NCI-H2029 treated with DMSO at 0.1 percent for 48 hours (cell line): ENCODE measurements at places on chromosomes 2 and 18.

- DNase-seq: no peak
Measured at GRCh38 chr2:26672818-26673393, 19.6 kb upstream of the KCNK3 start.

- no peak for DNase-seq
Measured at GRCh38 chr2:157182204-157182709, 75.2 kb upstream of the GALNT5 start.

GRCh38 chr2:137960223-137960622 is 4.0 kb upstream of the HNMT start:
- no peak for DNase-seq

DNA sequence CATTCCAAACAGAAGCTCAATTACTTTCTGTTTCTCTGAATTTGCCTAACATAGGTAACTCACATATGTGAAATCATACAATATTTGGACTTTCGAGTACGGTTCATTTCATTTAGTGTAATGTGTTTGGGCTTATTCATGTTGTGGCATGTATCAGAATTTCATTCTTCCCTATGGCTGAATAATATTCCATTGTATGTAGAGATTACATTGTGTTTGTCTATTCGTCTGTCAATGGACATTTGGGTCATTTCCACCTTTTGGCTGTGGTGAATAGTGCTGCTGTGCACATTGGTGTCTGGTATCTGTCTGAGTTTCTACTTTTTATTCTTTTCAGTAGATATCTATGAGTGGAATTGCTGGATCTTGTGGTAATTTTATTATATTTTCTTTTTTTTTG is 43.9 kb downstream of the LBH start:
- no peak for DNase-seq

DNA sequence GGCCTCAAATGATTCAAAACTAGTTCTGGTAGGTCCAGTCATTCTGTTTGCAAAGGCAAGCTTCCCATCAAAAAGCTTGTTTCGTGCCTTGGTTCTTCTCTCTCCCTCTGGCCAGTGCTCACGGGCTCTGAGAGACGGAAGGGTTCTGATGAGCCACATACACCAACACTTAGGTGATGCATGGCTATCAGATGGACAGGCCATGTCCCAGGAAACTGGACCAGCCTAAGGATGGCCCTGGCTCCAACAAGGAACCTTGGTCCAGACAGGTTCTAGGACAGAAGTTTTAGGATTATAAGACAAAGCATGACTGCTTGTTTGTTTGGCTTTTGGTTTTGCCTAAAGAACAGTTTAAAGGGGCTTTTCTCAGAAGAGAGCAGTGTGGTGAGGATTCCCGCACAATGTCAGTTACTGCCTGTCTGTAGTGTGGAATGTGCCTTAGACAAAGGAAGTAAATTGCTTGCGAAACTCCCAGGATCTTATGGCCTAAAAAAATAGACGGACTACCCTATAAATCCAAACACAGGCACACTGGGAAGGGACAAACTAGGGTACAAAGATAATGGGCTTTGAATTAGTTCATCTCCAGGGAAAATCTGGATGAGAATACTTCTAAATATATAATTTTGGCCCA is 10.3 kb downstream of the CYP1B1 start:
- DNase-seq: no peak

- no peak for DNase-seq
Measured at GRCh38 chr18:35941299-35941698, 31.2 kb upstream of the RMP24 start.

GRCh38 chr2:160375037-160375436 is 118.6 kb downstream of the RBMS1 start:
- no peak for DNase-seq

GRCh38 chr2:101188683-101189405 is 37.7 kb upstream of the TBC1D8 start:
- DNase-seq: no peak

GRCh38 chr2:242030226-242030575 is 160.7 kb downstream of the RTP5 start:
- DNase-seq: no peak

- no peak for DNase-seq
Measured at GRCh38 chr2:95303191-95303919, 6.2 kb downstream of the KCNIP3 start.

GRCh38 chr2:30636311-30636710 is 170.9 kb downstream of the CAPN13 start:
- DNase-seq: no peak

GRCh38 chr2:71578767-71579342 is 125.5 kb downstream of the DYSF start:
- DNase-seq: no peak

DNA sequence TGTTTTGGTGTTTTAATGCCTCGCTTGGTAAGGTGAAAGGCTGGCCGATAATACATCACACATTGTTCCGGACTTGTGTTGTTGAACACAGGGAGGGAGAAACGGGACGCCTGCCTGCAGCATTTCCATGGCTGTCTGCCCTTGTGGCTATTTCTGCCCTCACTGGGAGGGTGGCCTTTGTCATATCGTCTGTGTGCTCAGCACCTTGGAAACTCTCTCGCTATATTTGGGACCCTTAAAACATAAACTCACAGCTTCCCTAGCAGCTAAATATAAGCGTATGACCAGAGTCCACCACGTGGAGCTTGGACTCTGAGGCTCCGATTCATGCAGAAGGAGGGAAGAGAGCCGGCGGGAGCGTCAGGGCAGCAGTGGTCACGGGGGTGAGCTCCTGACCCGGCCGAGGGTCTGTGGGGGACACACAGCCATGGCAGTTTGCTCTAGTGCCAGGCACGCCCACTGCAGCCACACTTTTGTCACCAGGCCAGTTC is 111.7 kb downstream of the SH3BP4 start:
- no peak for DNase-seq

DNA sequence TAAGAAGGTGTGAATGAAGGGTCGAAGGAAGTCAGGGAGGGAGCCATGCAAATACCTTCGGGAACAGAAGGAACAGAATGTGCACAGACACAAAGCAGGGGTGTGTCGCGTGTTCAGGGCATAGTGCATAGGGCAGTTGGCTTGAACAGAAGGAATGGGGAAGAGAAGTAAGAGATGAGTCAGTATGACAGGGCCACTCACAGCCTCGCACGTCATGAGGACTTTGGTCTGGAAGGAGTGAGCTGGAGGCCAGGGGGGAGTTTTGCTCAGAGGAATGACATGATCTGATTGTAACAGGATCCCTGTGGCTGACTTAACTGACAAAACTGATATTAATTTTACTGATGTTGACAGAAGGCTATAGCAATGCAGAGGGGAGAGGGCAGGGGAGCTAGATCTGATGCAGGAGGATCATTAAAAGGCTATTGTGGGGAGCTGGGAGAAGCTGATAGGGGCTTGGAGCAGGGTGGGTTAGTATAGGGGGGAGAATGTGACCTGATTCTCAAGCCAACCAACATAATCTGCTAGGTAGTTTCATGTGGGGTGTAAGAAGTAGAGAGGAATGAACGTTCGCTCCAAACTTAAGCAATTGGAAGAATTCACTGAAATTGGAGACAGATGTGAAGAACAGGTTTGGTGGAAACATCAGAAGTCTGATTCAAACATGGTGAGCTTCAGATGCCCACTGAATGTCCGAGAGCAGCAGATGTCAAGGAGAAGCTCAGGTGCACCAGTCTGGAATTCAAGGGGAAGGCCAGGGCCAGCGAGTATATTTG is 60.4 kb upstream of the COPS8 start:
- no peak for DNase-seq

DNA sequence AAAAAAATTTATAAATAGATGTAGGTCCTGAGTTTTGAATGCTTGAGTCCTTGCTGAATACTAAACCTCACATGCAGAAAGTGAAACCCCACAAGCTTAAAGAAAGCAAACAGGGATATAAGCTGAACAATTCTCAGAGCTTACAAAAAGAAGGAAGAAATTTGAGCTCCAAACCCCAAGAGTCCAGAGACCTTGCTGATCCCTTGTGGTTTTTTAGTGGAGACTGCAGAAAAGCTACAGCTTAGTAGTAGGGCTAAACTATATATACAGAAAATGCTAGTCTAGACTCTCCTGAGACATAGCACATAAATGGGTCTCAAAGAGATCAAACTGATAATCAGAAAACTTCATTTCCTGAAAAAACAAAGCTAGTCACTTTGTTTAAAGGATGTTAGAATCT is 1548.1 kb upstream of the ZEB2 start:
- DNase-seq: no peak

DNA sequence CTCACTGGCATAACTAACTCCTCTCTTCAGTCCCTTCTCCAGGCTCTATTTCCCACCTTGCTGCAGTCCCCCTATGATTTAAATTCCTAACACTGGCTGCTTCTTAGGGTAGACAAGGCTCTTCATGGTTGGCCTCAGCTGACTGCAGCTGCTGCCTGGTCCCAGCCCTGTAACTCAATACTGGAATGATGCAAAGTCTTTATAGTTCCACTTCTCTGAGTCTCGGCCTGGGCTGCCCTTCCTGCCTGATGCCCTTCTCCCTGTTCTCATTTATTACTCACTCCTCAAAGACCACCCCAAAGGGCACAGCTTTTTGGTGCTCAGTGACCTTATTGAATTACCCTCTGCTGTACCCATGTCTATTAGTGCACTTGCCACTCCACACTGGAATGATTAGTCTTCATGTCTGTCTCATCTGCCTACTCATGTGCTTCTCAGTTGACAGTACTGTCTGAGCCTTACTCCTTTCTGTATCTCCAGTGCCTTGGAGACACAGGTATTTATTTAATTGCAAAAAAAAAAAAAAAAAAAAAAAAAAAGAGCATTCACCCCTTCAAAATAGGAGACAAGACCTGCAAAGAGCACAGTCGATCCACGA is 199.4 kb upstream of the REV1 start:
- DNase-seq: no peak

GRCh38 chr18:31303771-31304170 is 14.2 kb upstream of the DSG1 start:
- DNase-seq: no peak

DNA sequence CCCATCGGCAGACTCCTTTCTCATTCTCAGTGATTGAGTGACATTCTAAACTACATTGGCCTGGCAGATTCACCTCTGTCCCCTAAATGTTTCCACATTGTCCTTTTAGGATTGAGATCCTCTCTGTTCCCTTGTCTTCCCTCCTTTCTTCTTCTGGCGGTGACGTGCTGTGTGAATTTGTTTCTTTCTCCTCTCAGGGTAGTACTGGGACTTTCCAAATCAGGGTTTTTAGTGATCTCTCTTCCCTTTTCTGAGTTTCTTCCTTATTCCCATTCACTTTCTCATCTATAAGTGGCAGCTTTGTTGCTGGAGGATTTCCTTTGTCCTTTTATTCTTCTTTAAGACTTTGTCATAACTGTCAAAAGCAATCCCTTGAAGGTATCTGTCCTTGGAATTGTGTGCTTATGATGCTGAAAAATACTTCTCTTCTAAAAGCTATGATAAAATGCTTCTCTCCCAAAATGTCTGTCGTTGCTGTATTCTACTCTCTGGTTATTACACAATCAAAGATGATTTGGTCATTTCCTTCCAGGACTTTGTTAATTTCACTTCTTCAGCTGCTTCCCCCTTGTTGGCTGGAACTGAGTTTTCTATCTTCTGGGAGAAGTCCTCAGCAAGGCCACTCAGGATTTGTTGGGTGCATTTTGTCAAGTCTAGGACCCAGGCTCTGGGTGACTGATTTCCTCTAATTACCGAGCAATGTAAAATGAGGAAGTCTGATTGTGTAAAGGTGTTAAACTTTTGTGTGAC is 4.9 kb upstream of the IL1B start:
- no peak for DNase-seq

- no peak for DNase-seq
Measured at GRCh38 chr2:22360735-22361374, 1024.1 kb upstream of the KLHL29 start.

DNA sequence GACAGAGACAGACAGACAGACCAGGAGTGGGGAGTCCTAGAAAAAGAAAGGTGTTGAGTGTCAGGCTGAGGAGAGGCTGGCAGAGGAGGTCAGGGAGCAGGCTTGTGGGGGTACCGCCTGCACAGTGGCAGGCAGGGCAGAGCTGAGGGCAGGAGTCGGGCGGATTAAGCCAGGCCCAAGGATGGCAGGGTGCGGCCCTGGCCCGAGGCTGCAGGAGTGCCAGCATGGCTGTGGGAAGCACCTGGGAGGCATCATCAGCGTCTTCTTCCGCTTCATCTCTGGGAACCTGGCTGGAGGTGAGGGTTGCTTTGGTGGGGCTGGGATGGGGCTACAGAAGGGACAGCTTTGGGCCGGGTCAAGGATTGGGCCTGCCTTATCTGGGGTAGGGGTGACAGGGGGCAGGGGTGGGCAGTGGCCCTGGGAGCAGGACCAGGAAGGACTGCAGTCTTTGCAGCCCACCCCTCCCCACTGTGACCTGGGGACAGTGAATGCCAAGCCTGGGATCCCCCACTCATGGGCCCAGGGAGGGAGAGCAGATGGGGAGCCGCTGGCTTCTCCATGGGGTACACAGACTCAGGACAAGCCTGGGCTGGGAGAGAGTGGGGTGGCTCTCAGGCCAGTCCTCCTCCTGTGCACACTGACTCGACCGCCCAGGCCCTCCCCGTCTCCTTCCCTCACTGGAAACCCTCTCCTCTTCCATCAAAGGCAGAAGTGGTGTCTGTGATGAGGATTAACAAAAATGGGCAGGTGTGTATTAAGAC is 20.7 kb downstream of the KCNIP3 start:
- DNase-seq: no peak

- no peak for DNase-seq
Measured at GRCh38 chr2:14288016-14288415, 344.5 kb upstream of the LRATD1 start.

- peak; percentile 94 for DNase-seq
Measured at GRCh38 chr18:33212363-33212762, 228.2 kb downstream of the CCDC178 start.

DNA sequence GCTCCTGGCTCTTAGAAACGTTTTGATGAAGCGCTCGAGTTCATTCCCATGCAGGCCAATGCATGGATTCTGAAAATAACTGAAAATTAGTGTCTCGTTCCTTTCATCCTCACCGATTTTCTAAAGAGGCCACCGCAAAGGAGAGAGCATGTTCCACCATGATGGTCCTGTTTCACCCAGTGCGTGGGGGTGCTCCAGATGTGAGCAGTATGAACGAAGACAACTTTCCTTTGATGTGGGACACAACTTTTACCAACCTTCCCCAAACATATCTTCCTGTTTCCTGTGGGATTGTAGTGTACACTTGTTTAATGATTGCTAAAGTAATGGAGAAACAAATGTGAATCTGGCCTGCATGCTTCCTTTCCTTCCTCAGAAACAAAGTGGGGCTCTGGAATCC is 114.5 kb downstream of the PRPF40A start:
- DNase-seq: no peak

DNA sequence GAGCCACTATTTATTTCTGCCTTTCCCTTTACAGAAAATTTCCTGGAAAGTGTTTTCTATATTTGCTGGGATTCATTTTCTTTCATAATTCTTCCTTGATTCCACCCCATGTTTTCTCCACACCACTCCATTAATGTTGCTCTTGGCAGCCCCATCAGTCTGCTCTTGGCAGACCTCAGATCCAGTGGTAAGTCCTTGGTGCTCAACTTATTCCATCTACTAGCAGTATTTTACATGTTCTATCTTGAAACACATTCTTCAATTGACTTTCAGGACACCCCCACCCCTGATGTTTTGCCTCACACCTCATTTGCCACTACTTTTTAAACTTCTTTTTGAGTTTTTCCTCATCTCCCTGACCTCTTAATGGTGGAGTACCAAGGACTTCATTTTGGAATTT is 65.0 kb downstream of the HNMT start:
- no peak for DNase-seq
